ENCODE measurements at places on chromosomes 16 and 17.

DNA sequence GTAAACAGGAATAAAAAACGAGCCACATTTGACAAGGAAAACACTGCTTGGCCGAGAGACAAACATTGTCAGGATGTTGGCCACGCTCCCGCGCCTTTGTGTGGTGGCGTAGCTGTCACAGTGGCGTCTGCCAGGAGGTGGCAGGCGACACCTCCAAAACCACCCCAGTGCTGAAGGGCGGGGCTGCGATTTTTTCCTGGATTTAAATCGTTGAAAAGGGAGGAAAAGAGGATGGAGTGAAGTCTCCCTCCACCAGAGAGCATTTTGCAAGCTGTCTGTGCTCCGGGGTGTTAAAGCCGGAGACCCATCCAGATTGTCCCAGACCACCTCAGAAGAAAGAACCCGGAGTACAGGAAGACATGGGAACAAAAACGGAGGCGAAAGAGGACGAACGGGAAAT, 12.7 kb downstream of the MRM3 start:
- peak; percentile 14 for DNase-seq

DNA sequence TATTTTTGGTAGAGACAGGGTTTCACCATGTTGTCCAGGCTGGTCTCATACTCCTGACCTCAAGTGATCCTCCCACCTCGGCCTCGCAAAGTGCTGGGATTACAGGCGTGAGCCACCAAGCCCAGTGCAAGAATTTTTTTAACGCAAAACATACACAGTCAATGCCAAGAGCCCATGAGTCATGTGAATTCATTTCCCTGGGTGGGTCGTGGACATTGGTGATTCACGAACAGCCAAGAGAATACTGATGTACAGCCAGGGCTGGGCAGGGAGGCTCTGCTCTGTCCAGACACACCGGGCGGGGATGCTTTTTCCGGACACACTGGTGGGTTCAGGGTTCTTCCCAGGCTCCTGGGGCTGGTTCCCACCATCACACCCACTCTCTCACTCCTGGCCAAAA, 17.7 kb downstream of the SLC38A8 start:
- DNase-seq = no peak

DNA sequence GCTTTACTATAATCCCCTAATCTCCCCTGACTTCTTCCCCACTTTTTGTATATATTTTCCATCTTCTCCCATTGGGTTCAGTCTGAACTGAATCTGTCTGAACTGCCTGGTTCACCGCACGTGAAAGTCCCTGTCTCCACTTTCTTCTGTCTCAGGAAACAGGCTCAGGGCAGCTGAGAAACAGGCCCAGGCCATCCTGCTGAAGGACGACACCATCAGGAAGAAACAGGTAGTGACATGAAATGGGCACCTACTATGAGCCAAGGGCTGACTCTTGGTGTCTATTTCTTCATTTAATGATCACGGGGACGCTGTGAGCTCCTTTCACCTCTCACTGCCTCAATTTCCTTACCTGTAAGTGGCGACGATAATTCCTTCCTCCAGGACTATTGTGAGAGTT, 90.5 kb upstream of the HSBP1 start:
- no peak for DNase-seq

DNA sequence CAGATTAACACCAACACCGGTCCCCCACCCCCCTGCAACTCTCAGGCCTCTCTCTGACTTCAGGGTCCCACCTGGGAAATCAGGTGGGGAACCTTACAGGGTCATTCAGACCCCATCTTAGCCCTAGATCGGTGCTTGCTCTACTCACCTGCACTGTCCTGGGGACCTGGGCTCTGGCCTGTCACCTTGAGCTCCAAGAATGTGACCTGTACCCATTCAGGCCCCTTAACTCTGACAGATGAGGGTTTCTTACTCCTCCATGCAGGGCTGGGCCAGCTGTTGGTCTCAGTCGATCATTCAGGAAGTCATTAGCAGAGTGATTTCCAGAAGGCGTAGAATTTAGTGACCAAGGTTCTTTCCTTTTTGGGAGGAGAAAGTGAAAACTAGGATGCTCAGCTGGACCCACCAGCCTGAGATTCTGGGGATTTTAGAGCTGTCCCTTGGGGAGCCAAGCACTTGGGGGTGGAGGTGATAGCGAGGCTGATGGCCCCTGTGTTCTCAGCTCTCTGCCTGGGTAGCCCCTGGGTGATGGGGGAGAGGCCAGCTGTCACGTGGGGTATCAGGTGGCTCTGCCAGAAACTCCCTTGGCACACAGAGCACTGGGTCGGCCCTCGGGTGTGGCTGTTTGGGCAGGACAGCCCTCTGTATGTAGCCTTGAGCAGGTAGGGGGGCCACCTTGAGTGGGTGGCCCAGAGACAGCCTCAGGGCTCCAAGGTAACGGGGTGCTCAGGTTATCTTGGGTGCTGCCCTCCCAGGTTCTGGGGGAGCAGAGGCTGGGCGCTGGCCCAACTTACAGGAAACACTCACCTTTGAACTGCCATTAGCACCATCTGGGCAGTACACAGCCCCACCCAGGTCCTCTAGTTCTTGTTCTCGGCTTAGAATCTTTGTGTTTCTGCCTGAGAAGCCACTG, 724 bp downstream of the MVP start:
- DNase-seq = no peak

DNA sequence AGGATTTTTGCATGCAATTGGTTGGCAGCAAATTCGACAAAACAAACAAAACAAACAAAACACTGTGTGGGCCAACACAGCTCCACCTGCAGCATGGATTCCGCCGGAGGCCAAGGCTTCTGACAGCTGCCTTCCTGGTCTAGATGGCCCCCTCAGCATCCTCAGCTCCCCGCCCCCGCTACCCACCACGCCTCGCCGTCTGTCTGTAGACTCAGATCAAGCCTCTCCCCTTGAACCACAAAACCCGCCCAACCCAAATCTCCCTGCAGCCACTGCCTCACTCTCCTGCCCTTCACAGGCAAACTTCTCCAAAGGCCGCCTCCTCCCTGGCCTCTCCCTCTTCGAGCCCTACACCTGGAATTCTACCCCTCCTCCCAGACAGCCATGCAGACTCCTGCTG, 57.9 kb downstream of the RTN4RL1 start:
- no peak for DNase-seq

DNA sequence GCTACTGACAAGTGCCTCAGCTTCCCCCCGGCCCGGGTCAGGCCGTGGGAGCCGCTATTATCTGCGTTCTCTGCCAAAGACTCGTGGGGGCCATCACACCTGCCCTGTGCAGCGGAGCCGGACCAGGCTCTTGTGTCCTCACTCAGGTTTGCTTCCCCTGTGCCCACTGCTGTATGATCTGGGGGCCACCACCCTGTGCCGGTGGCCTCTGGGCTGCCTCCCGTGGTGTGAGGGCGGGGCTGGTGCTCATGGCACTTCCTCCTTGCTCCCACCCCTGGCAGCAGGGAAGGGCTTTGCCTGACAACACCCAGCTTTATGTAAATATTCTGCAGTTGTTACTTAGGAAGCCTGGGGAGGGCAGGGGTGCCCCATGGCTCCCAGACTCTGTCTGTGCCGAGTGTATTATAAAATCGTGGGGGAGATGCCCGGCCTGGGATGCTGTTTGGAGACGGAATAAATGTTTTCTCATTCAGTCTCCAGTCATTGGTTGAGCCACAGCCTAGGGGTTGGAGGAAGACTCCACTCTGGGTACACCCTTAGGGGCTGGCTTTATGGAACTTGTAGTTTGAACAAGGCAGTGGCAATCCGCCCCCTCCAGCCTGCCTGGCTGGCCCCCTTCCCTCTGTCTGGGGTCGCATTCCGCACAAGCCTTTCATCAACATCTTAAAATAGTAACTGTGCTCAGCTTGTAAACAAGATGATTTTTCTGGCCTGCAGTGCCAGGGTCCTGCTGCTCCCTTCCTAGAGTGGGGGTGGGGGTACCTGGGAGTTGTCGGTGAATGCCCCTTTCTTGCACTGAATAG, 4.1 kb downstream of the SYNGR2 start:
- DNase-seq = no peak

DNA sequence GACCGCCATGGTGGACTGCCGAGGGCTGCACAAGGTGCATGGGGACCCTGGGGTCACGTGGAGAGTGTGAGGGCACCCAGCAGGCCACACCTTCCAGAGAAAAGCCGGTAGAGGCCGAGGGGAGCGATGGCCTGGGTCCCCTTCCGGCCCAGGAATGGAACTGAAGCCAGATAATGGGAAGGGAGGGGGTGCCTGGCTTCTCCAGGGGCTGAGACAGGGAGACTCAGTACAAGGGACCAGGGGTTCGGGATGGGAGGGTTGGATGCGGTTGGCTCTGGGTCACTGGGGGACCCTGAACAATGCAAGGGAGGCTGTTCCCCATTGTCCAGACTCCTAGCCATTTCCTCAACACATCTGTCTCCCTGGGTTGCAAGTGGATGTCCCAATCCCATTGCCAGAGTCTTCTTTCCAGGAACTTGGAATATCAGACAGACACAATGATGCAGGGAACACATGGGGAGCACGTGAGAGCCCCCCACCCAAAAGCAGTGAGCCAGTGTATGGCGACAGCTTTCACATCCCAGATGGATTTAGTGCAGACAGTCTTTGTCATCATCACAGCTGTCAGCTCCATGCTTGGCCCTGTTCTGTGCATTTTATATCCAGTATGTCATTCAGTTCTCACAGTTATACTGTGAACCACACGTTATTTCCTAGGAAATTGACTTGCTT, 23.6 kb upstream of the DNAI2 start:
- DNase-seq = no peak

- no peak for DNase-seq
Measured at GRCh38 chr17:61440697-61441096, 11.5 kb upstream of the TBX4 start.

DNA sequence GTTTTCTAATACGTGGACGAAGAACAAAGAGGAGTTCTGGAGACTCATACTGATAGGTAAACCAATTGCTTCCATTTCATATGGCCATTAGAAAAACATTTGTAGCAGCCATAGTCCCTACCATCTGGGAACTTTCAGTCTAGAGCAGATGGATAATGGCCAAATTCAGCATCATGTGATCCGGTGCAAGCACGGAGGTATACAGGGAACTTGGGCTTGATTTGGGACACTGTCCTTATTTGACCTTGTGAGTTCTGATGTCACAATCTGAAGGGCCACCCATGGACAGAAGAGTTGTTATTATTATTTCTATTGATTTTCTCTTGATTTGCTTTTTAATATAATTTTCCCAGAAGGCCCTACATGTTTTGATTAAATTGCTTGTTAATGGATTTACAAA, 154.6 kb upstream of the ZNF267 start:
- DNase-seq = no peak

DNA sequence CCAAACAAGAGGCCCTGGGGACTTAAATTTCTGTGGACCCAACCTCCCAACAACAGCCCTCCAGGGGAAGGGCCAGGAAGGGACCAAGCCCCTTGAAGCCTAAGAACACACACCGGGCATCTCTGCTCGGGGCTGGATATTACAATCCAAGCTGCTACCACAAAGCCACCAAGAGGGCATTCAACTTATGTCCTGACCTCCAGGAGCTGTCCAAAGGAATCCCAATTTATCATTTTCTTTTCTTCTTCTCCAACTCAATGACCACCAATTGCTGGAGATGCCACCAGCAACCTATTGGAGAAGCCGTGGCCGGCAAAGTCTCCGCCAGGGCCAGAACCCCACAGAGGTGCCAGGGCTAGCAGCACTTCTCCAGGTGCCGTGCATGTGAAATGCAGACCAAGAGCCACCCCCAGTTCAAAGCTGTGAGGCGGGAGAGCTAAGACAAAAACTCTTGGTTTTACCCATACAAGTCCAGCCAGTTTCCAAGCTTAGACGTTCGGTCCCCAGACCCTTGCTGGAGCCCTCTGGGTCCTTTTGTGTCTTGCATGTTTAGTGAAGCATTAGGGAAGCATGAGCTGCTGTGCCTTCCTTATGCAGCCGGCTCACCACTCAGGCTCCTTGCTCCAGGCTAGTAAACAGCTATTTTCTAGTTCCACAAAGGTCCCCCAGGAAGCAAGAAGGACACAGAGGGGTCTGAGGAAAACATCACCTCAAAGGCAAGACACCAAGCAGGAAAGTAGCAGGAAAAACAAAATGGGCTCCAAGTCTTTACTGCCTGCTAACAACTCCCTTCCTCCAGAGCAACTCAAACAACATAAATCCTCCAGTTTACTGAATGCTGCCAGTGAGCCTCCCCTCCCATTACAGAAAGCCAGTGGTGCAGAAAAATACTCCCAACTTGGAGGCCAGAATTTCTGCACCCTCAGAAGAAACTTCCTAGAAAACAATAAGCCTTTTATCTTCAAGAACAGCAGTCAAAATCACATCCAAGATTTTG, 3.2 kb downstream of the PITPNA start:
- no peak for DNase-seq

GRCh38 chr16:67786491-67786890, 19.9 kb downstream of the RANBP10 start:
- DNase-seq = no peak

- DNase-seq = no peak
Measured at GRCh38 chr16:16905850-16906249, 526.9 kb downstream of the NPIPA7 start.

- no peak for DNase-seq
Measured at GRCh38 chr16:66616169-66616568, 11.7 kb downstream of the CMTM3 start.

DNA sequence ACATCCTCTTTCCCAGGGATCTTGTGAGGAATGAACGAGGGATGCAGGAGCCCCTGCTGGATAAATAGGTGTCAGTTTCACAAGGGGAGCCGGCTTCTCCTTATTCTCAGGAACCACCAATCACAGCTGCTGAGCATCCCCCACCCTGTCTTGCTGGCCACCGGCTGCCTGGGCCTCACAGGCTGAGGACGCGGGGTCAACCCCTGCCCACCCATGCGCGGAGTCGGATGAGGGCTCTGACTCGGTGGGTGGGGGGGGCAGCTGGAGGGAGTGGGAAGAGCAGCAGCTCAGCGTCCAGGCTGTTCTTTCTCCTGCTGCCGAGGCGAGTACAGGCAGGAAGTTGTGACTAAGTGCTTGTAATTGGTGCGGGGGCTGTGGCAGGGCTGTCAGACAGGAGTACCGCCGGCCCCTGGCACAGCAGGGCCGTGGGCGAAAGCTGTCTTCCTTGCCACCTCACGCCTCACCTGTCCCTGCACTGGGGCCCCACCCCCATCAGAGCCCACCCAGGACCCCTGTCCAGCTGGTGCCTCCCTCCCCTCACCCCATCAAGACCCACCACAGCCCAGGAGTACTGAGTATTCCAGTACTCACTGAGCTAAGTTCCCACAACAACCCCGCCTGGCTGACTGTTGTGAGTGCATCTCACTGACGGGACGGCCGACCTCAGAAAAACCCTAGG, 11.0 kb upstream of the DPEP1 start:
- peak; percentile 39 for DNase-seq

- no peak for DNase-seq
Measured at GRCh38 chr16:85505794-85506634, 107.1 kb upstream of the GSE1 start.
